ENCODE measurements at places on chromosomes 5 and 9.

- DNase-seq, result no peak
Measured at GRCh38 chr9:110143950-110144545, 63.9 kb downstream of the C9orf152 start.

GRCh38 chr5:178231539-178232123 is 971 bp downstream of the PHYKPL start:
- no peak for DNase-seq

- DNase-seq, result no peak
Measured at GRCh38 chr9:257957-258356, 43.3 kb downstream of the DOCK8 start.

- no peak for DNase-seq
Measured at GRCh38 chr9:17503196-17503595, 75.7 kb upstream of the SH3GL2 start.

DNA sequence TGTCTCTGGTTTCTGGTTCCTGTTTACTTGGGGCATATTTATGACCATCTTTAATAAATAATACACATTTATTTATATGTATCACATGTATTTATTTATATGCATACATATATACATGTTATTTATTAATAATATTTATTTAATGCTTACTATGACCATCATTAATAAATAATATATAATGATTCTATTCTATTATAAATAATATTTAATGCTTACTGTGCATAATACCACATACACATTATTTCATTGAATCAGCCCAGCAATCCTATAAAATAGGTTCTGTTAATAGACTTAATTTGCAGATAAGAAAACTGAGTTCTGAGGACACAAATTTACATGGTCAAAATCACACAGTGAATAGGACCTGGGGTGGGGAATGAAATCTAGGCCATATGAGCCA is 24.2 kb downstream of the ACTBL2 start:
- no peak for DNase-seq

GRCh38 chr9:94782355-94783101 is 56.0 kb downstream of the AOPEP start:
- DNase-seq, result no peak

All from T1000 (cell line).